ENCODE measurements at places on chromosomes 5 and 9. TPM values are rescaled to one million over a fixed set of nuclear protein-coding genes. Genes with fewer than 3 reads are reported as not detected.

DNA sequence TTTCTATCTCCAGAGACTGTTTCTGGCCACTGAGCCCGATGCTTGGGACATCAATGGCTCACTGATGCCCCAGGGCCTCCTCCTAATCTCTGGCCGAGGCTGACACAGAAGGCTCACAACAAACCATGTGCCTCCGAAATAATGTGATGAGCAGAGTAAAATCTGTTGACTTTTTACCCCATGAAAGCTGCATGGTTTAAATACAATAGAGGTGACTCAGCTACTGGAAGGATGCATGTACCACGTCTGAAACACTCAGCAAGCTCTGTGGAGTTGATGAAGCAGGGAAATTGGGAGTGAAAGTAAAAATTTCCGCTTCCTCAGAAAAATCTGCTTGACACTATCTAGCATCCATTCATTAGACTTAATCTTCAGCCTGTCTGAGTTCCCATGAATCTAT lies 111.1 kb upstream of the EQTN start:
- no peak for DNase-seq

- no peak for DNase-seq
Measured at GRCh38 chr5:112732131-112732530, 5.6 kb upstream of the APC start.

DNA sequence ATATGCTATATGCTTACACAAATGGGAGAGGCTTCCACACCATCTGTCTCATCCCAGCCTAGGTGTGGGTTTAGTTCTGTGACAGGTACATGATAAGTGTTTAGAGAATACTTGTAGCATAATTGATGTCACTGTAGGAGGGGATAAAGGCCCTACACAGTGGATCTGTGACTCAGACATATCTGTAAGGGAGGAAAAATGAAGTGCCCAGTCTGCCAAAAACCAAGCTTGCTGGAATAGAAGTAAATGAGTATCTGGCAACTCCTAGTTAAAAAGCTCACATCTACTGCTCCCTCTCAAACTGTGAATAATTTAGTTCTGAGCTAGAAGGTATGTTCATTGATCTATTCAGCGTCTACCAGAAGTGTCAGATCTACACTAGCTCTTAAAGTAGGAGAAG lies 38.9 kb upstream of the FAM174A start:
- DNase-seq, result no peak

- no peak for DNase-seq
Measured at GRCh38 chr9:77807281-77807683, 159.2 kb upstream of the GNA14 start.

- no peak for DNase-seq
Measured at GRCh38 chr9:133606708-133607025, 2.5 kb downstream of the FAM163B start.

DNA sequence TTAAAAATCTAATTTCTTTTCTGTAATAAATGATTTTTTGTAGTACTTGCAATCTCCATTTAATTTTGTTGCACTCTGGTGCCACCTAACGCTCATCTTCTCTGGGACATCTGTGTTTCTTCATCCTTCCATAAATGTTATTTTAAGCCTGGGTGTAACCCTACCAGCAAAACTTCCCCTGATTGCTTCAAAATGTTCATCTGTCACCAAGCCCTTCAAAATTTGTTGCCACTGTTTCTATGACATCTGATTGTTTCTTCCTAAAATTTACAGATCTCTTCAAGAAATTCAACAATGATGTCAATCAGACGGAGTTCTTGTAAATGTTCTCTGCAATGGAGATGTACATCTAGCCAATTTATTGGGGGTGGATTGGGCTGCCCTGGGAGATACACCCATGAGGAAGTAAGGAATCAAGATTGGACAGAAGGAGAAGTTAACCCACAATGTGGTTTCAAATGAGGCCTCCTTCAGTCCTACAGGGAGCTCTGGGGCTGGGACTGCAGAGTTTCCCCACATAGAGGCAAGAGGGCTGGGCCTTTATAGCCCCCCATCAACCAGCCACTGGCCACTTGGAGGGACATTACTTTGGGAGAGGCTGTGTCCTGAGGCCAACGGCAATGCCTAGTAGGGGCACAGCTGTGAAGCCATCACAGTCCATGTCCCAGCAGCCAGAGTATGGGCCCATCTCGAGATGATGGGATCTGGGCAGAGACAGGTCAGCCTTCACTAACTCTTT lies 23.3 kb downstream of the MCTP1 start:
- DNase-seq, result no peak

DNA sequence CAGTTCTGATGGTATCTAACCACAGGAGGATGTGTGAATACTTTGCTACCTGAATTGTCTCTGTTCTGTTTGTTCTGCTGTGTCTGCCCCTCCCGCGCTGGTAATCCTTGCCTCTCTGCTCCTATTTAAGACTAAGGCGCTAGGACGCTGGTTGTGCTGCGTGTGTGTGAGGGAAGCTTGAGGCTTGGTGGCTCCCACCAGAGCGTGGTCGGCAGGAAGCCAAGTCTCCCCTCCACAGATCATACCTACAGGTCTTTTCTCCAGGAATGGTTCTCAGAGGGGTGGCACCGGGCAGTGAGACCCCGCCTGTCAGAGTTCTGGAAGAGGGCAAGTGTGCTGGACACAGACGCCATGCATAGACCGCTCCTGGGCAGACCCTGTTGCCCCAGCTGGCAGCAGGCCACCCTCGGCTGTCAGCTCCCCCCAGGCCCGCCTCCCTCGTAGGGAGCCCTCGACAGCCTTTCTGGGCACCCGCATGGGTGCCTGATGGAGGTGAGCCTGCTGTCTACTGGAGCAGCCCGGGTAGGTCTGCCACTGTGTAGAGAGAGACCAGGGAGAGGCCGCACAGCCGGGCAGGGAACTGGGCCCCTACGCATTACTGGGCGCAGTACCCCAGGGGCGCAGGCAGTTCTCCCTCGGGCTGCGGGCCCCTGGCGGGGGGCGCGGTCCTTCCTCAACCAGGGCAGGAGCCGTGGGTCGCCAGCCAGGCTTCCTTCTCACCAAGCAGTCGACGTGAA lies 53.4 kb upstream of the ROR2 start:
- no peak for DNase-seq

DNA sequence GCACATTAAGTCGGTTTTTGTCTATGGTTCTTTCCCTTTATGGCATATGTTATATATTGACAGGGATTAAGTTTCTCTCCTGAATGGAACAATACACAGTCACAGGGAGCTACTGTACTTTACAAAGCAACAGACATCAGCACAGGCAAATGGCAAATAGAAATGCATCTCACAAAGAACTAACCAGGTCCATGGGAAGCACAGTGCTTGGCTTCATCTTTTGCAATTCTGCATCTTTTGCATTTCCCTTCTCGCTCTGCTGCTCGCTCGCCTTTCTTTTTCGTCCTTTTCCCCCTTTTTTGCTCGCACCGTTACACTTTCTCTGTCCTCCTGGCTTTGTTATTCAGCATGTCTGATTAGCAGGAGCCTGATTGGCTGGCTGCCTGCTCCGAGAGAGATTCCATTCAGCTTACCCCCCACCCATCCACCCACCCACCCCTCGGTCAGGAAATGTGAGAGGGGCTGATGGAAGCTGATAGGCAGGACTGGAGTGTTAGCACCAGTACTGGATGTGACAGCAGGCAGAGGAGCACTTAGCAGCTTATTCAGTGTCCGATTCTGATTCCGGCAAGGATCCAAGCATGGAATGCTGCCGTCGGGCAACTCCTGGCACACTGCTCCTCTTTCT lies at the start of gene ADAMTSL1:
Gene ADAMTSL1, plus strand, starts transcription at position 502 of the 628 bp plus-strand sequence. Its CDS starts 80 bp downstream, at position 582.
- peak; percentile 51 for DNase-seq

- DNase-seq, result no peak
Measured at GRCh38 chr9:137295849-137296669, 6.0 kb downstream of the NRARP start.

DNA sequence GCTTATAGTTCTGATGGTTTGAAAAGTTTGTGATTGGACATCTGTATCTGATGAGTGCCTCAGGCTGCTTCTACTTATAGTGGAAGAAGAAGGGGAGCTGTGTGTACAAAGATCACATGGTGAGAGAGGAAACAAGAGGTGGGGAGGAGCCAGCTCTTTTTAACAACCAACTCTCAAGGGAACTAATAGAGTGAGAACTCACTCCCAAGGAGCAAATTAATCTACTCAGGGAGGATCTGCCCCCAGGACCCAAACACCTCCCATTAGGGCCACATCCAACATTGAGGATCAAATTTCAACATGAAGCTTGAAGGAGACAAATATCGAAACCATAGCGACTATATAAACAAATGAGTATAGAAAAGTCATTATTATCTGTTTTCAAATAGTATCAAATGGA lies 64.7 kb upstream of the PRLR start:
- DNase-seq, result no peak

- DNase-seq, result no peak
Measured at GRCh38 chr5:139415221-139415861, 11.5 kb upstream of the SPATA24 start.

- peak; percentile 56 for DNase-seq
Measured at GRCh38 chr9:83706676-83707517, 861 bp downstream of the UBQLN1 start.

DNA sequence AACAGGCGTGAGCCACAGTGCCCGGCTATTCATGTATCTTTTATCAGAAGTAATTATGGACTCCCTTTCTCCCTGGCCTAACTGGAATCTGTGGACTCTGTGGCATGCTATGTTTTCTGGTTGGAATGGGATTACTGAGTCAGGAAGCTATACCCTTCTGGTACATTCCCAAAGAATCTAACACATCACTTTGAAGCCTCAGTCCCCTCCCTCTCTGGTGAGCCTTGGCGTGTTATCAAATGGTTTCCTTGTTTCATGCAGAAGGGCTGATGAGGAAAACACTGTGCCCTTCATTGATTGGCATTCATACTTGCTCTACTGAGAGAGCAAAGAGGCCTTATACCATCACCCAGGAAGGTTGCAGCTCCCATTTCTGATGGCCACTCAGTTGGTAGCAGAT lies 22.9 kb downstream of the C5orf15 start:
- DNase-seq, result no peak

DNA sequence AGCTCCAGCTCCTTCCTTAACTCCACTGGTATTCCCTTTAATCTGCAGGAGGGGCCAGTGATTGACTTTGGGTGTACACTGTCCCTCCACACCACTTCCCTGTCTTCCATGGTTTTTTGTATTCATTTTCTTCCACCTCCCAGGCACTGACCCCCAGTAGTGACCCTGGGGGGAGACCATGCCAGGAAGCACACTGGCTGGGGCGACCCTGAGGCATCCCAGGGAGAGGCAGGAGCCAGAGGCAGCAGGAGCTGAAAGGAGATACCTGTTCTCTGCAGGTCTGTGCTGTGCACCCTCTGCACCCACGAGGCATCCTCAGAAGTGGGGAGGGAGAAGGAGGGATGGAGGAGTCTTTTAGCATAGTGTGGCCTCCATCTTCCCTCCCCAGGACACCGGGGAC lies 27.6 kb downstream of the IRX4 start:
- no peak for DNase-seq

DNA sequence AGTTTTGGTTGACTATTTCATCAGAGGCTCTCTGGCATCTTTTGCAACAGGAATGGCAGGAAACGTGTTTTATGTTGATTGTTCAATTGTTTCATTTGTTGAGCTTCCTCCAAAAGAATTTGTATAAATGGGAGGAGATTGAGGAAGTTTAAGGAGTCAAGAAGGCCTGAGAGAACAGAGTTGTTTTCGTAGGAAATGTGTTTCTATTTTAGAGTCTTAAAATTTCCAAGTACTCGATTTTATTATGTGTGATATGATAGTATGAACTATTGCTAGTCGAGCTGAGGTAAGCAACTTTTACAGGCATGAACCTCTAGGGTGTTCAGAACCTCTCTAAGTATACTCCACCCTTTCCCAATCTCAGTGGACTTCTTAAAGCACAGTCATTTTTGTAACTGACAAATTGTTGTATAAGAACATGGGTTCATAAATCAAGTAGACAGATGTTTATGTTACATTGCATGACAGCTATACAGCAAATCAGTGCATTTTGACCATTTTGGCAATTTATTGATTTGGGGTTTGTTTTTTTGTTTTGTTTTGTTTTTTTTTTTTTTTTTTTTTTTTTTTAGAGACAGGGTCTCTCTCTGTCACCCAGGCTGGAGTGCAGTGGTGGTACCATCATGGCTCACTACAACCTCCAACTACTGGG lies 47.4 kb downstream of the POLK start:
- no peak for DNase-seq

GRCh38 chr5:15496886-15497285 lies 3.1 kb upstream of the FBXL7 start:
- DNase-seq, result no peak

GRCh38 chr9:81558091-81558830 lies 131.1 kb downstream of the TLE1 start:
- DNase-seq, result peak; percentile 29

DNA sequence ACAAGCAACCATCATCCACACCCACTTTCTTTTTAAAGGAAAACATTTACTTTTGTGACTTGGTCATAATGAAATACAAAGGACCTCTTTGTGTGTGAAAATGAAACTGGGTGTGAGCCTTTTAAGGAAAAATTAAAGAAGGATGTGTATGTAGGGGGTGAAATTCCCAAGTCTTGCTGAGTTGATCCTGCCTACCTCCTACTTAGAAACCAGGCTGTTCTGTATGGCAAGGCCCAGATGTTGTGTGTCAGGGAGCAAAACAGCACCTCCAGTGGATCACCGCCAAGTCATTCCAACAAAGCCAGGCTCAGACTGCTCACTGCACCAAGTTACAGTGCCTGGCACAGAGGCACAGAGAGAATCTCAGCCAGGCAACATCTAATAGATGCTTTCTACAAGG lies 198.5 kb upstream of the FBN2 start:
- DNase-seq, result no peak

ZNF454 gene
- polyA plus RNA-seq, result 7.0 TPM

SCGB3A2 gene
- not detected for polyA plus RNA-seq

SNX24 gene
- 20.3 TPM for polyA plus RNA-seq

TMEM174 gene
- 17.2 TPM for polyA plus RNA-seq

DMRT2 gene
- 1.8 TPM for polyA plus RNA-seq

SPINK6 gene
- not detected for polyA plus RNA-seq

FAM200C gene
- polyA plus RNA-seq, result 16.5 TPM

FBXO4 gene
- polyA plus RNA-seq, result 12.4 TPM

IRX2 gene
- 29.6 TPM for polyA plus RNA-seq

PDE6A gene
- polyA plus RNA-seq, result 0.12 TPM

PRSS3 gene
- 1.2 TPM for polyA plus RNA-seq

TMEM8B gene
- polyA plus RNA-seq, result 28.9 TPM

PCDHGA10 gene
- 3.0 TPM for polyA plus RNA-seq

Data from renal cortex interstitium (tissue), 15 donors.